ENCODE measurements at places on chromosomes 5 and 9. TPM values are rescaled to one million over a fixed set of nuclear protein-coding genes. Genes with fewer than 3 reads are reported as not detected.
A peak's percentile ranks its signal among the peaks of the same experiment; 100 is the strongest.

GRCh38 chr5:136031711-136032110, 2.9 kb downstream of the TGFBI start:
- peaks cover 22% of the 10 kb centered on the region for H3K27me3 ChIP-seq
- H3K4me3 ChIP-seq = no peak overlapping the region
- H3K27ac ChIP-seq = no peak overlapping the region
- H3K36me3 ChIP-seq = no peaks in the 10 kb centered on the region

DNA sequence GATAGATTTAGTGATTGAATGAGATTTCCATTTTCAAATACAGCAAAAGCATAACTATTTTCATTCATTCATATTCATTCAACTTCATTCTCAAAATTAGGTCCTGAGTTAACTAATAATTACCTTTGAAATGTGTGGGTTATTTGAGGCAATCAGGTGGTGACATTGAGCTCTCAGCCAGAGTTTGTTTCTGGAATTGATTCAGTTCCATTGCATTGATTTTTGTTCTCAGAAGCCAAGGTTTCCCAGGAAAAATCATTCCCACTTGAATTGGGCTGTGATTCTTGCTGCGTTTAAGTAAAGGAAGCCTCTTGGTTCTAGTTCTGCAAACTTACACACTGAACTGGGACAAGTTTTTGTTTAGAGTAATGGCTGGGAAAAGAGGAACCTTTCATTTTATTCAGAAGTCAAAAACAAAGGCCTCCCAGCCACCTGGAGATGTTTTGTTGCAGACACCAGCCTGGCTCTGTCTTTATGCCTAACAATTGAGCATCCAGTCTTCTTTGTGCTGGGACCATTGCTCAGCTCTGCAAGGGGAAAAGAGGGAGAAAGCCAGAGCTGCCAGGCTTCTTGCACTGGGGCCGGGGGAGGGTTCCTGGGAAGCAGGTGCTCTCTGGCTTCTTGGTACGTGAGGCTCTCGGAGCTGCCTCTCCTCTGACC, 198.6 kb downstream of the TRIO start:
- no peak overlapping the region for H3K4me3 ChIP-seq
- no peak overlapping the region for H3K27ac ChIP-seq
- H3K36me3 ChIP-seq = no peaks in the 10 kb centered on the region
- DNase-seq = no peak

DNA sequence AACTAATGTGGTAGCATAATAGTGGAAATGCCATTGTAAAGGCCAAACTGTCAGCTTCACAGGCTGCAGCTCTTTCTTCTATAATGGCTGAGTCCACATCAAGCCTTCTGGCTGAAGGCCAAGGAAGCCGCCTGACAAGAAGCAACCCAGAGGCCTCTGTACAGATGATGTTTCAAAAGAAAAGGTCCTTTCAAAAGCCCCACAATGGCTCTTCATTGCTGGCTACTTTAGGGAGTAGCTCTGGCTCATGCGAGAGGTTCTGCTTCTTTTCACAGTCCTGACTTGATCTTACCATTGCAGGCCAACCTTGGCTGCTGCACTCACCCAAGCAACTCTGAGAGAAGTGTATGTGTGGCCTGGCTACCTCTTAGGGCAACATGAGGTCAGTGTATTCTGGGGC, 54.5 kb upstream of the EQTN start:
- no peak for DNase-seq
- no peaks in the 10 kb centered on the region for H3K27me3 ChIP-seq
- H3K27ac ChIP-seq = no peak overlapping the region
- H3K36me3 ChIP-seq = no peaks in the 10 kb centered on the region
- H3K4me1 ChIP-seq = peaks cover 2% of the 10 kb centered on the region
- no peak overlapping the region for H3K4me3 ChIP-seq

GRCh38 chr9:104858846-104859245, 69.1 kb downstream of the ABCA1 start:
- no peaks in the 10 kb centered on the region for H3K27me3 ChIP-seq
- no peaks in the 10 kb centered on the region for H3K4me1 ChIP-seq
- no peak overlapping the region for H3K4me3 ChIP-seq
- H3K36me3 ChIP-seq = no peaks in the 10 kb centered on the region

- H3K36me3 ChIP-seq = no peaks in the 10 kb centered on the region
- H3K4me1 ChIP-seq = peaks cover 7% of the 10 kb centered on the region
- DNase-seq = peak; percentile 68
- H3K27ac ChIP-seq = no peak overlapping the region
Observed at GRCh38 chr5:126354012-126354857, 69.0 kb upstream of the GRAMD2B start.

GRCh38 chr9:120435091-120435490, 144.9 kb downstream of the CDK5RAP2 start:
- peaks cover 4% of the 10 kb centered on the region for H3K4me1 ChIP-seq
- no peak for DNase-seq
- no peaks in the 10 kb centered on the region for H3K27me3 ChIP-seq
- no peak overlapping the region for H3K27ac ChIP-seq

DNA sequence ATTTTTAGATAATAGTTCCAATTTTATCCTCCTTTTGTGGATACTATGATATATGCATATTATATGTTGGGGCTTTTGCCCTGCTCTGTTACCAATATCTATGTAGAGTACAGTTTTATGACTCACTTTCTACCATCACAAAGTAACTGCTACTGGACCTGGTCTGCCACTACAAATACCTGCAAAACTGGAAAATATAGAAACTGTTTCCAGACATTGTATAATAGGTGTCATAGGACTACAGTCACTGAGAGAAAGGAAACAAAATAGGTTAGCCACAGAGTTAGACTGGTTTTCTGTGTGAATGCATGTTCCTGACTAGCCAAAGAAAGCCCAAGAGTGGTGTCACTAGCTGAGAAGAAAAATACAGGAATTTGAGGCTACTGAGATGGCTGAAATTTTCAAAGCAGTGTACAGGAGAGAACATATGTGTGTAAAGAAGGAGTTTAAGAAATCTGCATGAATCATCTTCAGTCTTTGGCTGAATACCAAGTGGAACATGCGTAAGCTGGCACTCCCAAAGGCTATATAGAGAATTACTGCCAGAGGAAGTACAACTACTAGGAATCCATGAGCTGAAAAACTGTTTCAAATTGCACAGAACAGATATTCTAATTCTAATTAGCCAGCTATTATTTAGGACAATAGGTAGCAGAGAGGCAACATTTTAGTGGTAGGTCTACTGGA, 29.0 kb upstream of the FAM174A start:
- DNase-seq = no peak
- H3K27ac ChIP-seq = no peak overlapping the region
- no peaks in the 10 kb centered on the region for H3K36me3 ChIP-seq
- H3K27me3 ChIP-seq = no peaks in the 10 kb centered on the region
- H3K4me1 ChIP-seq = no peaks in the 10 kb centered on the region

GRCh38 chr9:23611869-23612268, 214.2 kb downstream of the ELAVL2 start:
- no peak for DNase-seq
- no peaks in the 10 kb centered on the region for H3K4me1 ChIP-seq
- H3K36me3 ChIP-seq = no peaks in the 10 kb centered on the region
- no peak overlapping the region for H3K27ac ChIP-seq
- H3K27me3 ChIP-seq = no peaks in the 10 kb centered on the region

DNA sequence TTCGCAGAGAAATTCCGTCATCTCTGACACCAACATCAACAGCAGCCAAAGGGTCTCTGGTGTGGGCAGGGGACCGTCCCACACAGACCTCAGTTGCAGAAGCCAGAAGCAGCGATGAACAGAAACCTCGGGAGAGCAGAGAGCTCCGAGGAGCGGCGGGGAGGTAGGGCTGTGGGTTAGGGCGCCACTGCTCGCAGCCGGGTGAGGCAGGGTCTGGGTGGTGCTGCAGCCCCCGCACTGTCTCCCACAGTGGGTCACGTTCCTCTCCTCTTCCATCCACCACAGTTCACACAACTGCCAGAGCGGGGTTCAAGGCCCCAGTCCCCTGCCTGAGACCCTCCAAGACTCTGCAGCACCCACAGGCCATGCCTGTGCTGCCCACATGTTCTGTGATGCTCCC, 99.9 kb downstream of the OLFM1 start:
- H3K27me3 ChIP-seq = no peaks in the 10 kb centered on the region
- H3K4me3 ChIP-seq = no peak overlapping the region
- H3K36me3 ChIP-seq = no peaks in the 10 kb centered on the region
- DNase-seq = no peak
- no peak overlapping the region for H3K27ac ChIP-seq

GRCh38 chr5:170439223-170439943, 50.2 kb upstream of the KCNMB1 start:
- no peak overlapping the region for H3K4me3 ChIP-seq
- H3K27ac ChIP-seq = no peak overlapping the region
- no peaks in the 10 kb centered on the region for H3K36me3 ChIP-seq
- DNase-seq = no peak
- peaks cover 4% of the 10 kb centered on the region for H3K4me1 ChIP-seq

- peak overlapping the region; percentile 82 for H3K4me3 ChIP-seq
- DNase-seq = no peak
- H3K27me3 ChIP-seq = peaks cover 3% of the 10 kb centered on the region
- no peaks in the 10 kb centered on the region for H3K36me3 ChIP-seq
Observed at GRCh38 chr5:113293975-113294310, 140.8 kb downstream of the TSSK1B start.

- H3K4me1 ChIP-seq = no peaks in the 10 kb centered on the region
- H3K27ac ChIP-seq = no peak overlapping the region
- H3K27me3 ChIP-seq = no peaks in the 10 kb centered on the region
Observed at GRCh38 chr5:59749782-59750520, 143.6 kb downstream of the PDE4D start.

- H3K4me1 ChIP-seq = peaks cover 4% of the 10 kb centered on the region
- no peak overlapping the region for H3K27ac ChIP-seq
- peaks cover 3% of the 10 kb centered on the region for H3K27me3 ChIP-seq
Observed at GRCh38 chr5:10611290-10611689, 47.4 kb downstream of the ANKRD33B start.

Gene NEUROG1
- total RNA-seq = not detected

Gene WNT8A
- total RNA-seq = not detected

Gene SLC25A2
- not detected for total RNA-seq

Gene IFNA21
- total RNA-seq = not detected

Gene LMNB1
- 31.1 TPM for total RNA-seq

Gene SKIC3
- 65.2 TPM for total RNA-seq

Gene ANKRD34B
- not detected for total RNA-seq

Gene SNX30
- total RNA-seq = 5.8 TPM

Measured in CD4-positive, alpha-beta T cell (primary cell).